T-helper 9 cell (primary cell): ENCODE measurements at places on chromosomes 12 and 14.

DNA sequence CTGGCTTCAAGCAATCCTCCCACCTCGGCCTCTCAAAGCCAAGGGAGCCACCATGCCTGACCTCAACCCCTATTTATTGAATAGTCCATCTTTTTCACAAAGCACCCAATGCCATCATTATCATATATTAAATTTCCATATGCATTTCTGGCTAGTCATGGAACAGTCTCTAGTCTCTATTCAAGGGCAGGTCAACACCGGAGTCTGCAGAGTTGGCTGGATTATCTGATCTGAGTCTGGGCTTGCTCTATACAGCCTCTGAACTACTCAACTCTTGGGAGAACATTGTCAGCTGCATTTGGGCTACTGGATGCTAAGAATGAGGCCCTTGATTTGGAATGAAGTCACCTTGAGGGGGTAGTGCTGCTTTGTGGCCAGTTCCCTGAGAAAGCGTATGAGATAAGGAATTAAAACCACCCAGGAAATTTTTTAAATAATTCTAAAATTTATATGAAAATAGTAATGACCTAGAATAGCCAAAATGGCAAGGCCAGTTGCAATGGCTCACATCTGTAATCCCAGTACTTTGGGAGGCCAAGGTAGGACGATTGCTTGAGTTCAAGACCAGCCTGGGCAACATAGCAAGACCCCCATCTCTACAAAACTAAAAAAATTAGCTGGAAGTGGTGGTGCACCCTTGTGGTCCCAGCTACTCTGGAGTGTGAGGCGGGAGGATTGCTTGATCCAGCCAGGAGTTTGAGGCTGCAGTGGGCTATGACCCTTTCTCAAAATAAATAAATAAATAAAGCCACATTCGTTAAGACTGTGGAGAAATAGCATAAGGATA, 6.9 kb upstream of the NAA25 start:
- no peak for DNase-seq

GRCh38 chr12:6285063-6285477, 25.4 kb upstream of the PLEKHG6 start:
- peak; percentile 47 for DNase-seq

DNA sequence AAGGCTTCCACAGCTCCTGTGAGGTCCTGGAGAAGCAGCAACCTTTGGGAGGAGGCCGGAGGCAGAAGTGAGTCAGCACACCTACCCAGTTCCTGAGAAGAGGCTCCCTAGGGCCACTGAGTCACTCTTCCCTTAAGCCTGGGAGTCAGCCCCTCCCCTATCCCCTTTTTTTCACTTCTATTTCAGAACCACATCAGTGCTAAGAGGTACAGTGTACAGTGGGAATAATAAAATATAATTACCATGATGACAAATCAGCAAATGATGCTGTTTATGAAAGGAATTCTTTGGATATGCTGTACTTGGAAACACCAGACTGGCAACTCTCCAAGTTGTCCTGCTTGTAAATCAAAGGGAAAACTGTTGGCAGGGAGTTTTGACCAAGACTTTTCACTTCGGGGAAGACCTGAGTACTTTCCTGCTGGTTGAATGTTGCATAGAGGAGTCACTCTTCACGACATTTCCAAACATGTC, 7.8 kb upstream of the TBPL2 start:
- no peak for DNase-seq

DNA sequence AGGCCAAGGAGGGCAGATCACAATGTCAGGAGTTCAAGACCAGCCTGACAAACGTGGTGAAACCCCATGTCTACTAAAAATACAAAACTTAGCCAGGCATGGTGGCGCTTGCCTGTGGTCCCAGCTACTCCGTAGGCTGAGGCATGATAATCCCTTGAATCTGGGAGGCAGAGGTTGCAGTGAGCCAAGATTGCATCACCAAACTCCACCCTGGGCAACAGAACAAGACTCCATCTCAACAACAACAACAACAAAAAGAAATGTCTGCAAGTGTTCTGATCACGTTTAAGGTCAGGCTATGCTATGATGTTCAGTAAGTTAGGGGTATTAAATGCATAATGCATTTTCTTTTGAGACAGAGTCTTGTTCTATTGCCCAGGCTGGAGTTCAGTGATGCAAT, 6.7 kb upstream of the PLD4 start:
- DNase-seq = no peak

GRCh38 chr14:28785096-28785952, 18.7 kb downstream of the FOXG1 start:
- no peak for DNase-seq

GRCh38 chr12:58870595-58870994, 49.7 kb downstream of the LRIG3 start:
- DNase-seq = no peak

GRCh38 chr12:131281016-131281415, 327.3 kb downstream of the ADGRD1 start:
- no peak for DNase-seq
